ENCODE measurements at places on chromosomes 1 and 21.

DNA sequence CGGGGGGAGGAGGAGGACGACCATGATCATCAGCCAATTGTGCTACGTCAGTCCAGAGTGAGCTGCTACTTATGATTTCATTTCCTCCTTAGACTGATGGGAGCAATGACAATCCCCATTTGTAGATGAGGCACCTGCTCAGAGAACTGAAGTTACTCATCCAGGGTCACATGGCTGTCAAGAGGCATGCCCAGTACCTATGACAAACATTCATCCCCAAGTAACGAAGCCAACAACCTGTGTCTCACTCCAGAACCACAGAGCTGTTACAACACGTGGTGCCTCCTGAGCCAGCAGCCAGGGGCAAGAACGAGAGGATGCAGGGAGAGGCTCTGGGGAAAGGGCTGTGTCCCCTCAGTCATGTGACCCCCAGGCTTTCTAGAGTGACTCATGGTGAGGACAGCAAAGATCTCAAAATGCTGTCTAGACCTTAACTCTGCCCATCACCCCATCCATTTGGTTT lies 93.6 kb downstream of the SIM2 start:
- DNase-seq: no peak

DNA sequence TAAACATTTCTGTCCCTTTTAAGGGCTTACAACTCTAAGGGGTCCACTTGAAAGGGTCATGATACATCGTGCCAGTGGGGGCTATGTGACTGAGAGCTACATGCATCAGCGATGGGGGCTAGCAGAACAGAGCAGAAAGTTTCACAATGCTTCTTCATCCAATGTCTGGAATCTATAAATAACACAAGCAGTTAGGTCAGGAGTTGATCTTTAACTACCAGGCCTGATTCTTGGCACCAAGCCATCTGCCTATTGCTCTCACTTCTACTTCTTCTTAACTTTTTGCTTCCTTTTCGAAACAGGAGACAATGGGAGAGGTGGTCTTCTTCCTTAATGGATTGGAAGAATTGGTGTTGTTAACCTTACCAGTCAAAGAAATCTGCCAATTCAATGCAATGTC lies 410.0 kb downstream of the TGFB2 start:
- DNase-seq: no peak

DNA sequence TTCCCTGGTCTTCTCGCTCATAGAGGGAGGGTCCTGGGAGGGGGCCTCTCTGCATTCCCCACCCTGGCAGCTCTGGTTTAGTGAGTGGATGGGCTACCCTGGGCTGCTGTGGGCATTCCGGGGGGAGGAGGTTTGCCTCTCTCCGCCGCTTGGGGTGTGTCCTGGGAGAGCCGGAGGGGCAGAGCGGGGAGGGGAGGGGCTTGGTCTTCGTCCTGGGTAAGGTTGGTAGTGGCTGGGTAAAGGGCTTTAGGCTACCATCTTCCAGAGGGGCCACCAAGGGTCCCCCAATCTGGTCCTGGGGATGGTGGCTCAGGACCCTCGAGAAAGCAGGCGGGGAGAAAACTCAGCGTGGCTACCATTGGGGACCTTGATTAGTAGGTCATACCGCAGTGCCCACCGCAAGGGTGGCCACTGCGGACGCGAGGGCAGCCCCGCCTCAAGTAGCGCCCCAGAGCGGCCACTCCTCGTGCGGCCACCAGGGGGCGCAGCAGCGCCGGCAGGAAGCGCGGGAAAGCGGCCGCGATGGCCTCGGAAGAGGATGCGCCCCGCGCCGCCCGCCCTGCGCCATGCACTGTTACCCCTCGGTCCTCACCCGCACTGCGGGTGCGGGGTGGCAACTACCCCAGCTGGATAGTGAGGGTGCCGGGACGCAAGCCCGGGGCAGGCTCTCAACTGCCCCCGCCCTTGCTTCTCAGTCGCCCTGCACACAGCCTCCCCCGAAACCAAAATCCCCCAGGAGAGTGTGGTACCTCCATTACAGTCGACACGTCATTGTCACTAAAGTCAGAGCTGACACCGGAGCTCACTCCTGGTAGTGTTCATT lies 44.1 kb upstream of the SLC25A33 start:
- DNase-seq: peak; percentile 43

GRCh38 chr1:29669912-29670311 lies 433.6 kb downstream of the PTPRU start:
- DNase-seq: no peak

- no peak for DNase-seq
These were observed 20.7 kb downstream of the C1QB start for GRCh38 chr1:22673486-22674409.

DNA sequence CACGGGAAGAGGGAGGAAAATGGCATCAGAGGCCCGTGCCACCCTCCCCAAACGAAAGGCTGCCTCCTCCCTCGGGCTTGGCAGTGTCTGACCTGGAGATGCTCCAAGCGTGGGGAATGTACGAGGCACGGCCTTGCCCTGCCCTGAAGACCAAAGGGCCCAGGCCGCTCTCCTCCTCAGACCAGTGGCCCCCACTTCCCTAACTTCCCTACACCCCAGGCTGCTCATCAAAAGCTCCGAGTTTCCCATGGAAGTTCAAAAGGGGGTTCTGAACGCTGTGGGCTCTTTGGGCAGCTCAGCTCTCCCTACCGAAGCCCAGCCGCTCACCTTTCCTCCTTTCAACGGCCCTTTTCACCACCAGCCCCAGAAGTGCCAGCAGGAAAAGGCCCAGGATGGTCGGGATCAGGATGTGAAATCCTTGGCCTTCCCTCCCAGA lies 11.8 kb downstream of the FCMR start:
- DNase-seq: no peak

- no peak for DNase-seq
These were observed 162.9 kb upstream of the GJB5 start for GRCh38 chr1:34591751-34592629.

- no peak for DNase-seq
These were observed 1.3 kb downstream of the AHDC1 start for GRCh38 chr1:27602462-27603308.

- no peak for DNase-seq
These were observed 32.1 kb upstream of the ST6GALNAC5 start for GRCh38 chr1:76835203-76835602.

- DNase-seq: no peak
These were observed 31.8 kb upstream of the KLHDC7A start for GRCh38 chr1:18448889-18449288.

GRCh38 chr1:56436912-56437417 lies 142.4 kb downstream of the PLPP3 start:
- DNase-seq: no peak

- DNase-seq: no peak
These were observed 89.8 kb downstream of the EVI5 start for GRCh38 chr1:92695104-92695503.

DNA sequence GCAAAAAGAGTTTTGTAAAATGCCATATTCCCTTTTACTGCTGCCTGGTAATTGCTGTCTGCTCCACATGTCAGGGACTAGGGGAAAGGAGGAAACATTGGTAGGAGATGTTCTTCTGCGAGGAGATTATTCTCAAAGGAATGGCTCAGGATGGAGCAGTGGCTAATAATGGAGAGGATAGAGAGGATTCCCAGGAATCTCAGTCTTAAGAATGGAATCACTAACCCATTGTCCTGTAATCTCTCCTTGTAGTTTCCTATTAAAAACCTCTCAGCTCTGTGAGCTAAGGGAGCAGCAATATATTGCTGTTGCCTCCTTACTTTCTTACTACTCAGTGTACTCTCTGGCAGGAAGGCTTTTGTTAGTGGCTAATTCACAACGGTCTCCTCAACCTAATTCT lies 175.4 kb downstream of the HS2ST1 start:
- no peak for DNase-seq

- DNase-seq: no peak
These were observed 1.3 kb upstream of the KCNN3 start for GRCh38 chr1:154871374-154871773.

Measured in CD4-positive, alpha-beta T cell treated with Interleukin-4 for 4 hours (primary cell).